Activated CD4-positive, alpha-beta T cell treated with anti-CD3 and anti-CD28 coated beads, Interleukin-2, amount 10 ng/mL, durations not matched to agents 24 days and 14 days (primary cell): ENCODE measurements at places on chromosomes 5 and 9. TPM values are rescaled to one million over a fixed set of nuclear protein-coding genes. Genes with fewer than 3 reads are reported as not detected.

DNA sequence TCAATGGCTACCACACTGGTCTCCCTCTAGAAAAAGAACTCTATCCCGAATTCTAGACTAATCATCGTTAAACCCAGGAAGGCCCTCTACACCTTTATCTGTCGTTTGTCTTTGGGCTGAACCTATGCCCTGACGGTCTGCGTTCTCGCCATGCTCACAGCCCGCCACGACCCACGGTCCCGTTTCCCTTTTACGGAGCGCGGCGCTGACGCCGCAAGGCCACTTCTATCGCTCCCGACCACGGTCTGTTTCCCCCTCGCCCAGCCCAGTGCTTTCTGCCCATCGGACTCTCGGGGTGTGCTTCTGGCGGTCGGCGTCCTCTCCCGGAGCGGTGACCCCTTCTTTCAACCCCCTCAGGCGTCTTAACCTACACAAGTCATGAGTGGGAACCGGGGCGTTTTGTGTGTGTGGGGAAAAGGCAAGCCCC, 974 bp downstream of the C9orf40 start:
- peak overlapping the region; percentile 97 for H3K27ac ChIP-seq
- H3K36me3 ChIP-seq, result peaks cover 18% of the 10 kb centered on the region
- peaks cover 39% of the 10 kb centered on the region for H3K4me1 ChIP-seq
- no peaks in the 10 kb centered on the region for H3K27me3 ChIP-seq
- H3K4me3 ChIP-seq, result peak overlapping the region; percentile 98

GRCh38 chr9:75685062-75685461, 205.4 kb upstream of the PCSK5 start:
- H3K27me3 ChIP-seq, result no peaks in the 10 kb centered on the region
- DNase-seq, result no peak
- H3K36me3 ChIP-seq, result no peaks in the 10 kb centered on the region

GRCh38 chr5:176407456-176408251, 8.7 kb downstream of the CLTB start:
- no peaks in the 10 kb centered on the region for H3K27me3 ChIP-seq
- H3K36me3 ChIP-seq, result peaks cover 18% of the 10 kb centered on the region
- H3K4me1 ChIP-seq, result peaks cover 7% of the 10 kb centered on the region
- H3K27ac ChIP-seq, result no peak overlapping the region

DNA sequence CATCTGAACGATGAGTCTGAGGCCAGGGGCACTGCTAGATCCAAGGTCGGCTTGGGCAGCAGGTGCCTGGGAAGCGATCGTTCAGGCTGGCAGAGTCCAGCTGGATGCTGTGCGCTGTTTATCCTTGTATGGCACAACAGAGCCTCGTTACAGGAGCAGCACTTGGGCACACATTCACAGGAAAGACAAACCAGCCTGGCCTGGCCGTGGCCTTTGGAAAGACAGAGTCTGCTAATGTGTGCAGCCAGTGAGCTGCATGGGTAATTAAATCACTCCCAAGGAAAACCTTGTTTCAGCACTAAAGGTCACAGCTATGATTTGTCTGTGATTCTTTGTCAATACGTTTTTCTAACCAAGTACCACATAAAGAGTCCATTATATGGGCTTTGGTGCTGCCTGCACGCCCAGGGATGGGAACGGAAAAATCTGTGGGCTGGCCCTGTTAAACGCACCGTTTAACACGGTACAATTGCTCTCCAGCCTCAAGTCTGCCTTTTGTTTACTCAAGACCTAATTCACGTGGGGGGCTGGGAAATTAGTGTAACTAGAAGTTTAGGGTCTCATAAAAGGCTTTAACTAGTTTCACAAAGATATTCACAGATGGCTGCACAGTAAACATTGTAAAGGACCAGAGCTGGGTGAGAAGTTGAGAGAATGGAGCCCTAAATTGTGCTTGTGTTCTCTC, 509.3 kb downstream of the KDM4C start:
- DNase-seq, result no peak
- no peaks in the 10 kb centered on the region for H3K36me3 ChIP-seq
- no peaks in the 10 kb centered on the region for H3K4me1 ChIP-seq
- H3K27me3 ChIP-seq, result peaks cover 28% of the 10 kb centered on the region

- H3K4me1 ChIP-seq, result peaks cover 6% of the 10 kb centered on the region
- DNase-seq, result no peak
- H3K27me3 ChIP-seq, result peaks cover 16% of the 10 kb centered on the region
Observed at GRCh38 chr5:39580702-39581453, 156.1 kb upstream of the DAB2 start.

DNA sequence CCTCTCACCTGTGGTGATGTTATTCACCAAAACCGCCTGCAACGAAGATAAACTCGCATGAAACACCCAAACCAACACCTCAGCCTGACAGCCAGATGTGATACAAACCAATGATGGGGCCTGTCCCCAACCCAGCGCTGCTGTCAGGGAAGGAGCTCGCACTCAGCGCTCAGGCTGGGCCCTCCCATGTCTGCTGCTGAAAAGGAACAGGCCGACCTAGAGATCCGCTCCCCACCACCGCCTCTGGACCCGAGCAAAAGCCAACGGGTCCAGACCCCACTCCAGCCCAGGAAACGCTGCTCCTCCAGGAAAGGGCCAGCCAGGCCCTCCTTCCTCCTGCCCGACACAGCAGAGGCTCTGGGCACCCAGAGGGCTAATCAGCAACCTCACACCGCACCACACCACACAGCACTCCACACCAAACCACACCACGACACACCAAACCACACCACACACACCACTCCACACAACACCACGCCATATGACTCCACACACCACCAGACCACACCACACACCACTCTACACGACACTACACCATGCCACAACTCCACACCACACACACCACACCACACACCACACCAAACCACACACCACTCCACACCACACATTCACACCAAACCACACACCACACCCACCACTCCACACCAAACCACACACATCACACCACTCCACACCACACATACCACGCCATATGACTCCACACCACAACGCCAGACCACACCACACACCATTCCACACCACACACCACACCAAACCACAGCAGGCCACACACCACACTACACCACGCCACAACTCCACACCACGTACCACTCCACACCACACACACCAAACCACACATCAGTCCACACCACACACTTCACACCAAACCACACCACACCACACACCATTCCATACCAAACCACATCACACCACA, 46.5 kb downstream of the GOLM1 start:
- no peak overlapping the region for H3K4me3 ChIP-seq
- no peak overlapping the region for H3K27ac ChIP-seq
- no peak for DNase-seq
- no peaks in the 10 kb centered on the region for H3K27me3 ChIP-seq

DNA sequence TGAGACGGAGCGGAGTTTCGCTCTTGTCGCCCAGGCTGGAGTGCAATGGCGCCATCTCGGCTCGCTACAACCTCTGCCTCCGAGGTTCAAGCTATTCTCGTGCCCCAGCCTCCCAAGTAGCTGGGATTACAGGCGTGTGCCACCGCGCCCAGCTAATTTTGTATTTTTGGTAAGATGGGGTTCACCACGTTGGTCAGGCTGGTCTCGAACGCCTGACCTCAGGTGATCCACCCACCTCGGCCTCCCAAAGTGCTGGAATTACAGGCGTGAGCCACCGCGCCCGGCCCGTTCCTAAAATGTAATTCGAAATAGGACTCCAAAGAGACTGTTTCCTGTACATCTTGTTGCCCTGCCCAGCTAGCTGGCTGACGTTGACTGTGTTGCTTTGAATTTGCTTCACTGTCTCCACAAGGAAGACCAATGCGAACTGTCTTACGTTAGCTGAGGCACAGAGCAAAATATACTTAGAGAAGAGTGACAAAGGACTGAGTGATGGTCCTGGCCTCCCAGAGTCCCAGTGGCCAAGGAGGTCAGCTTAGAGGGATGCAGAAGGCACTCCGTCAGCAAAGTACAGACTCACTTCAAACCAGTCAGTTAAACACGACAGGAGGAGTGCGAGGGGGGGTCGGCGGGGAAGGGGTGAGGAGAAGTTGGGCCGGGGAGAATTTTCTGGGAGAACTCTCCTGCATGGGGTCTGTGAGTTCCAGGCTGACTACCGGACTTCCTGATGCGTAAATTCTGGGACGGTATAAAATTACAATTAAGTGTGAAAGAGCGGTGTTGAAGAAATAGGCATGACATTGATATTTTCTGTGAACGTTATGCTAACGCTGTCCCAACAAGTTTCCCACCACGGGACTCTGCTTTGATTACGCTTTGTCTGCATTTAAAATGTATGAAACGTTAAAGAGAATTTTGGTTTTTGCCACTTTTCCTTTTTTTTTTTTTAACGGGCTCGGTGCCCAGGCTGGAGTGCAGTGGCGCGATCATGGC, 6.8 kb upstream of the TRIM41 start:
- H3K27ac ChIP-seq, result peak overlapping the region; percentile 71
- DNase-seq, result peak; percentile 82
- peaks cover 5% of the 10 kb centered on the region for H3K27me3 ChIP-seq
- H3K36me3 ChIP-seq, result peaks cover 1% of the 10 kb centered on the region

- H3K36me3 ChIP-seq, result no peaks in the 10 kb centered on the region
- DNase-seq, result no peak
- H3K27ac ChIP-seq, result no peak overlapping the region
- no peaks in the 10 kb centered on the region for H3K4me1 ChIP-seq
- H3K27me3 ChIP-seq, result peaks cover 2% of the 10 kb centered on the region
Observed at GRCh38 chr5:126368239-126368812, 54.9 kb upstream of the GRAMD2B start.

GRCh38 chr9:89038382-89039103, 47.3 kb downstream of the S1PR3 start:
- peaks cover 11% of the 10 kb centered on the region for H3K27me3 ChIP-seq
- no peaks in the 10 kb centered on the region for H3K36me3 ChIP-seq
- no peak overlapping the region for H3K4me3 ChIP-seq
- no peaks in the 10 kb centered on the region for H3K4me1 ChIP-seq
- DNase-seq, result no peak
- no peak overlapping the region for H3K27ac ChIP-seq

DNA sequence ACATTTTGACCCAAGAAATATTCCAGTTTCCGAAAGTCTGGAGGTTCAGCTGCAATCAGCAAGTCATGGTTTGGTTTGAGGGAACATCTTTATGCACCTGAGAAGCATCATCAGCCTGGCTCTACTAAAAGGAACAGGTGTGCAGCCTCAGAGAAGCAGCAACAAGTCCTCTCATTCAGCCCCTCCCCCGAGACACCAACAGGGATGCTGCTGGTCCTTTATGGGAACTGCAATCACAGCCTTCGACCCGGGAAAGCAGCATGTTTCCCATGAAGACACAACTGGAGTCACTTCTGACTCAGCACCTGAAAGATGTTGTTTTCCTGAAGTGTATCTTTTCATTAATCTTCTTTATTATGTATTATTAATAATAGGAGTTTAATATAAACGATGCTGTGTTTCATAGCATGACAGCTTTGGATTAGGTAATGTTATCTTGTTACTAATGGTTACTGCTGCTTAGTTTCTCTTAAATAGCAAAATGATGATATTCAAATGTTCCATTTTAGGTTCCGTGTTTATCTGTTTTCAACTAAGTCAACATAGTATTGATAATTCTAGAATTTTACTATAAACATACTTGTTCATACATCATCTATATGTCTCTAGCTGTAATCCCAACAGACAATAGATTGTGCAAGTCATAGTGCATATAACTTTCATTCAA, 15.6 kb upstream of the NREP start:
- DNase-seq, result no peak
- no peaks in the 10 kb centered on the region for H3K4me1 ChIP-seq
- no peak overlapping the region for H3K4me3 ChIP-seq
- no peak overlapping the region for H3K27ac ChIP-seq
- H3K36me3 ChIP-seq, result no peaks in the 10 kb centered on the region

DNA sequence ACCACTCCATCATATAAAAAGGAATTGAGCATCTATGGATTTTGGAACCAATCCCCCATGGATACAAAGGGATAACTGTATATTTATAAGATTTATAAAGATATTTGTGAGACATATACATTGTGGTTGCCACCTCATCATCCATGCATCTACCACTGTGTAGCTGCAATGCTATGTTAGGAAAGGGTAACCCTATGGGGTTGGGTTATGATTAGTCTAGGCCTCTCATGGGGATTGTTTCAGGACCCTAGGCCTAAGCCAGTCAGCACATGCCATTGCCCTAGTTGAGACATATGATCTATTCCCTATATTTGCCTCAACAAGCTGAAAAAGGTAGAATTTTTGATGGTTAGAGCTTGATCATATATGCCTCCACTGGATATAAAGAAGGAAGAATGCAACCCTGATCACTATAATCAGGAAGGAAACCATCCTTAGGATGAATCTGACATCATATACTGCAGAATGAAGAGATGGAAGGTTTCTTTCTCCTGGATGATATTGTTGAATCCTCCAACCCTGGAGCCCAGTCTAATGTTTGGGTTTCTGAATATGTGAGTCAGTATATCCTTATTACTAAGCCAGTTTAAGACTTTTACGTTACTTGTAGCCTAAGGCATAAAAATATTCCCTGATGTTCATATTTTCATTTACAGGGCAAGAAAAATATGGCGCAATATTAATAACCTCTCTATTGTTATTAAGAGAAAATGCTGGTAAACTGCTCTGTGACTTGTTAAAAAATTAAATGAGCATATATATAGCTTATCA, 94.2 kb downstream of the ADAMTS19 start:
- DNase-seq, result no peak
- H3K4me3 ChIP-seq, result no peak overlapping the region
- no peaks in the 10 kb centered on the region for H3K27me3 ChIP-seq

DNA sequence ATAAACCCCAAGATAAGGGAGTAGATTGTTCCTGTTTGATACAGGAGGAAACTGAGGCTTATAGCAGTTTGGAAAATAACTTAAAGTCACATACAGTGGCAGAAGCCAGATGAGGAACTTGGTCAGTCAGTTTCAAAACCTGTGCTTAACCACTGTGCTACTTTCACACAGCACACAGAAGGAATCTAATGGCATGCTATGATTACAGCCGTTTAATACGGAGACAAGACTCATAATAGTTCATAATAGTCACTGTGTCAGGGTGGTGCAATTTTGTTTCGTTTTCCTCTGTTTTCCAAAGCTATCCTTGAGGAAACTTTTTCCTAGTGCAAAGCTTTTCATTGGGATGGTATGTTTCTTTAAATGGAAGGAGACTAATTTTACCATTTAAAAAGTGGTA, 112.3 kb downstream of the GCNT1 start:
- H3K27me3 ChIP-seq, result peaks cover 5% of the 10 kb centered on the region
- no peak for DNase-seq
- H3K4me1 ChIP-seq, result peaks cover 23% of the 10 kb centered on the region
- peaks cover 11% of the 10 kb centered on the region for H3K36me3 ChIP-seq
- H3K4me3 ChIP-seq, result peak overlapping the region; percentile 66
- no peak overlapping the region for H3K27ac ChIP-seq

GNAQ gene
- 22.7 and 26.3 TPM in 2 replicates for total RNA-seq

PCA3 gene
- not detected in 2 replicates for total RNA-seq

SLC34A3 gene
- total RNA-seq, result not detected in 2 replicates

CSNK1A1 gene
- total RNA-seq, result 175 TPM in 2 replicates

HMCN2 gene
- not detected in 2 replicates for total RNA-seq

ECM2 gene
- not detected in 2 replicates for total RNA-seq

PCDHB5 gene
- not detected in 2 replicates for total RNA-seq

SLC25A51 gene
- total RNA-seq, result 32.0 and 33.3 TPM in 2 replicates

PRDM9 gene
- total RNA-seq, result not detected in 2 replicates

OTP gene
- not detected in 2 replicates for total RNA-seq

SDHA gene
- total RNA-seq, result 147 and 150 TPM in 2 replicates

TAF1L gene
- 0.05 TPM in 1 of 2 replicates, not detected in the other for total RNA-seq

DDX4 gene
- total RNA-seq, result 0.19 and 0.40 TPM in 2 replicates

SOHLH1 gene
- not detected in 2 replicates for total RNA-seq
